ENCODE measurements at places on chromosomes 6 and 20. TPM values are rescaled to one million over a fixed set of nuclear protein-coding genes. Genes with fewer than 3 reads are reported as not detected.

GRCh38 chr6:133697185-133697584, 191.7 kb upstream of the TCF21 start:
- no peaks in the 10 kb centered on the region for H3K4me1 ChIP-seq
- H3K27ac ChIP-seq: no peak overlapping the region
- DNase-seq: no peak

- no peaks in the 10 kb centered on the region for H3K4me1 ChIP-seq
- DNase-seq: no peak
- no peaks in the 10 kb centered on the region for H3K27me3 ChIP-seq
- no peaks in the 10 kb centered on the region for H3K36me3 ChIP-seq
These were observed 262.0 kb upstream of the PREP start for GRCh38 chr6:105664931-105665330.

DNA sequence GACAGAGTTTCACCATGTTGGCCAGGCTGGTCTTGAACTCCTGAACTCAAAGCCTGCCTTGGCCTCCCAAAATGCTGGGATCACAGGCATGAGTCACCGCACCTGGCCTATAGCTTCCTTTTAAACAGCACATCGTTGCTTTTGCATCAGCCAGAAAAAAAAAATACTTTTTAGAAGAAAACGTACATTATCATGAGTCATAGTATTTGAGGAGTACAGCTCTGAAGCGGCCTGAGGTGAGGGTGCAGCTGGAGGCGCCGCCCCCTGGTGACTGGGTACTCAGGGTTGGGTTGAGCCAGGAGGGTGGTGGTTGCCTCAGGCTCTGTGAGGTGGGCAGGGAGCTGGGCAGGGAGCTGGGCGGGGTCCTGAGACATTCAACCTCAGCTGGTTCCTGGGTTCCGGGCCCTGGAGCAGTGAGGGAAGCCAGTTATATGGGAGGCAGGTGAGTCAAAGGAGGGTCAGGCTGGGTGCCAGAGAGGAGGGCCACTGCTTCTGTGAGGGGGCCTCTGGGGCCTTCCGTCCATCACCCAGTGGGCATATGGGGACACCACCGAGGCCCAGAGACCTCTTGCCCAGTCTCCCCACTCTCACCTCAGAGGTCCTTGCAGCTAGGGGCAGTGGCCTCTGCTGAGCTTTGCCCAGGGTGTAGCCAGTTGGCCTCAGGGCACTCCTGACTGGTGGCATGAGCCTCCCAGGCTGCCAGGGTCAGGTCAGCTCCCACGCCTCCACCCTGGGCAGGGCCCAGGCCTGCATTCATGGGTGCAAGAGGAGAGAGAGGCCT, 11.7 kb upstream of the ID1 start:
- peaks cover 3% of the 10 kb centered on the region for H3K27me3 ChIP-seq
- DNase-seq: peak; percentile 67
- H3K27ac ChIP-seq: peak overlapping the region; percentile 81

GRCh38 chr6:84362193-84362821, 134.9 kb upstream of the CEP162 start:
- no peaks in the 10 kb centered on the region for H3K27me3 ChIP-seq
- no peaks in the 10 kb centered on the region for H3K36me3 ChIP-seq
- H3K27ac ChIP-seq: no peak overlapping the region
- H3K4me1 ChIP-seq: no peaks in the 10 kb centered on the region
- no peak overlapping the region for H3K4me3 ChIP-seq

DNA sequence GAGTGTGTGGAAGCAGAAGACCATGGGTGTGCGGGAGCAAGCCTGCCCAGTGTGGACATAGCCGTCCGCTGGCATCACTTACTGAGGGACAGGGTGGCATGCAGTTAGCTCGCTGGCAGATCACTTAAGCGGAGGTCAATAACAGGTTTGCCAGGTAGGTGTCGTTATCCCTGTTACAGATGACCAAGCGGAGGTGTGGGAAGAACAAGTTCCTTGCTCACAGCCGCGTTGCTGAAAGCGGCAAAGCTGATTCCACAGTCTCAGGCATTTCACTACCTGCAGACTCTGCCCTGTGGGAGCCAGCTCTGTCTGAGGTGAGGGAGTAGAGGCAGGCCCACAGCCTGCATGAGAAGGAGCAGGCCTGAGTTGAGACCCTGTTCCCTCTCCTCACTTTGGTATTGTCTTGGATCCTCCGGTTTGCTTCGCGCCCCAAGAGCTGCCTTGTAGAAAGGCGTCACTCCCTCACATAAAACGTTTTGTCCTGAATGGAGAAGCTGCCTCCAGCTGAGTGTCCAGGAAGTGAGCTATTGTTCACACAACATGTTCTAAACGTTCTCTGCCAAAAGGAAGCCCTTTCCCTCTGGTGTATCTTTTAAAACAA, 96.9 kb downstream of the TCP11 start:
- no peak overlapping the region for H3K4me3 ChIP-seq
- no peak for DNase-seq
- peak overlapping the region; percentile 86 for H3K27ac ChIP-seq
- no peaks in the 10 kb centered on the region for H3K27me3 ChIP-seq
- peaks cover 81% of the 10 kb centered on the region for H3K4me1 ChIP-seq

DNA sequence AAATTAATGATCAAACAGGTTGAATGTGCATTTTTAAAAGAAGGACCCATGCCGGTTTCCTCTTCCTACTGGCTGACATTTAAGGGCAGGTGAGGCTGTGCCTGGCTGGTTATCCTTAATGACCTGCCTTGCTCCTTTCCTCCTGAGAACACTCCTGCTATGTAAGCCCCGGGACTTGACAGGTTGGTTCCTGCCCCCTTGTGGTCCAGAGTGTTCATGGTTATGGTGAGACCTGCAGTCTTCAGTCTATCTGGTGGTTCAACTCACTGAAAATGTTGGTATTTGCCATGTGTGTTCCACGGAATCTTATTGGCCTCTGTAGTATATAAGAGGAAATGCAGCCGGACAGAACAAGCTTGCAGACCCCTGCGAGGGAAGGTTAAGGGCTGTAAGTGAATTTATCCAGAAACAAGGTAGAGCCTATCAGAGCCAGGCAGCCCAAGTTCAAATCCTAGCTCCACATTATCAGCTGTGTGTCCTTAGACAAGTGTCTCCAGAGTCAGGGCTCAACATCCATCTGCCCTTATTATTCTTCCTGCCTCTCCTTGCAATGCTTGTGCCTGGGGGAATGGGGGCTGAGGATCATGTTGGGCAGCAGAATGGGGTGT, 5.2 kb upstream of the BPIFA3 start:
- H3K27me3 ChIP-seq: peaks cover 16% of the 10 kb centered on the region
- peak; percentile 32 for DNase-seq
- no peak overlapping the region for H3K4me3 ChIP-seq

- DNase-seq: no peak
- peaks cover 10% of the 10 kb centered on the region for H3K4me1 ChIP-seq
- H3K36me3 ChIP-seq: peaks cover 41% of the 10 kb centered on the region
- no peak overlapping the region for H3K27ac ChIP-seq
These were observed 7.4 kb downstream of the FKBP5 start for GRCh38 chr6:35681298-35681697.

GRCh38 chr20:37540001-37540400, 12.3 kb upstream of the BLCAP start:
- no peaks in the 10 kb centered on the region for H3K27me3 ChIP-seq
- H3K4me3 ChIP-seq: no peak overlapping the region
- H3K27ac ChIP-seq: no peak overlapping the region
- H3K36me3 ChIP-seq: no peaks in the 10 kb centered on the region
- no peaks in the 10 kb centered on the region for H3K4me1 ChIP-seq

DNA sequence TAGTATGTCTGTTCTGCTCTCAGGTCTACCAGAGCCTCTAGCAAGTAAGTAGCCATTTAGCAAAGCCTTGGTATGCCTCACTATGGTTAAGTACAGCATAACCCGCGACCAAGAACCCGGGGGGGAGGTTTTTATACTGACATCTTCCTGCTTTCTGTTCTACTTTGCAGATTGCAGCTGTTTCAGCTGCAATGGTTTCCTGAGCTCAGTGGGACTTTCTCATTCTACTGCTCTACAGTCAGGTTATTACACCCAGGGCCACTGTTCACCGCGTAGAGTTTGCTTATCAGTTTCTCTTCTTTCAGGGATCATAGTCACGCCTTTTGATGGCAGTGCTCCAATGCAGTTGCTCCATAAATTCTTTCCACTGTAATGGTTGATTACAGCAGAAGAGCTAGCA, 631.3 kb downstream of the TFAP2A start:
- DNase-seq: no peak
- no peaks in the 10 kb centered on the region for H3K4me1 ChIP-seq
- no peak overlapping the region for H3K27ac ChIP-seq
- no peaks in the 10 kb centered on the region for H3K27me3 ChIP-seq
- no peak overlapping the region for H3K4me3 ChIP-seq

DNA sequence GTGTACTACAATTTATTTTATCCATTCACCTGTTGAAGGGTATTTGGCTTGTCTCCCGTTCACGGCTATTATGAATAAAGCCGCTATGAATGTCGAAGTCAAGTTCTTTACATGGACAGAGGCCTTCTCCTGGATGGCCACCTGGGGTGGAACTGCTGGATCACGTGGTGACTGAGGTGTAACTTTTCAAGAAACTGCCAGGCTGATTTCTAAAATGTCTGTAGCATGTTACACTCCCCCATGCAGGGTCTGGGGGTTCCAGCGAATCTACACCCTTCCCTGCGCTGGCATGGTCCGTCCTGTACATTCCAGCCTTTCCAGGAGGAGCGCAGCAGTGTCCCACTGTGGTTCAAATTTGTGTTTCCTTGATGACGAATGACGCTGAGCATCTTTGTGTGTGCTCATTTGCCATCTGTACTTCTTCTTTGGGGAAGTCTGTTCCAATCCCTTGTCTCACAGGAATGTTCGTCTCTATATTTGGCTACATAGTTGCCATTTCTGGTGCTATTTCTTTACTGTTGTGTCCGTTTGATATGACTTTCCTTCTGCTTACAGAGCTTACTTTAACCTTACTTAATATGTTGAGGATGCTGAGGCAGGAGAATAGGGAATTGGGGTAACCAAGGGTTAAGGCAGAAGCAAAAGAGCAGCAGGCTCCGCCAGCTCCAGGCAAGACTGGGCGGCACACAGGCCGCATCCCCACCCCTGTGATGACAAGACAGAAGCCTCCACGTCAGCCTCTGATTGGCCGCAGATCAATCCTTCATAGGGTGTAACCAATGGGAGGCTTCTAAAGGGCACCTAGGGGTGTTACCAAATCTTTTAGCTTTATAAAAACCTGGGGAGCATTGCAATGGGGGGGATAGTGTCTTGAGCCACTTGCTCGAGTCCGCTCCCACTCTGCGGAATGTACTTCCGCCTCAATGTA, 106.6 kb downstream of the TAF4 start:
- H3K27me3 ChIP-seq: no peaks in the 10 kb centered on the region
- no peak for DNase-seq
- no peaks in the 10 kb centered on the region for H3K36me3 ChIP-seq
- no peak overlapping the region for H3K27ac ChIP-seq
- no peak overlapping the region for H3K4me3 ChIP-seq

- DNase-seq: peak; percentile 91
- H3K27me3 ChIP-seq: no peaks in the 10 kb centered on the region
- peak overlapping the region; percentile 54 for H3K4me3 ChIP-seq
- H3K27ac ChIP-seq: peak overlapping the region; percentile 98
- H3K36me3 ChIP-seq: no peaks in the 10 kb centered on the region
These were observed 5.3 kb upstream of the HSPA1B start for GRCh38 chr6:31822036-31822821.

DNA sequence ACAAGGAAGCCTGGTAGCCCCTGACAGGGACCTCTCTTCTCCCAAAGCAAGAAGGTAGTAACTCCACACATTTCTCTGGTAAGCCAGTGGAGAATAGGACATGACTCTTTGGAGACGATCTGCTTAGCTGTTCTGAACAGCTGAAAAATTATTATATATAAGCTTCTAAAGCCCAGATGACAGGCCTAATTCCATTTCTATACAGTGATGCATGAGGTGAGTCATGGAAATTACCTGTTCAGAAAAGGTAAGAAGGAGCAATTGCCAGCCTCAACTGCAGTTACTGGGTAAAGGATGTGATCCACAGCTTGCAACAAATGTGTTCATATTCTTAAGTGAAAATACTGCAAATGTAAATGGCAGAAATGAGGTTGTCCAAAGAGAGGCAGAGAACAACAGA, 54.0 kb downstream of the PREP start:
- H3K4me3 ChIP-seq: no peak overlapping the region
- peaks cover 6% of the 10 kb centered on the region for H3K4me1 ChIP-seq
- DNase-seq: no peak

- H3K27me3 ChIP-seq: no peaks in the 10 kb centered on the region
- H3K4me1 ChIP-seq: no peaks in the 10 kb centered on the region
- no peaks in the 10 kb centered on the region for H3K36me3 ChIP-seq
- no peak overlapping the region for H3K4me3 ChIP-seq
- H3K27ac ChIP-seq: no peak overlapping the region
These were observed 90.1 kb upstream of the PAK5 start for GRCh38 chr20:9928955-9929354.

GRCh38 chr6:39207416-39208222, 21.7 kb downstream of the KCNK5 start:
- H3K4me3 ChIP-seq: no peak overlapping the region
- no peaks in the 10 kb centered on the region for H3K36me3 ChIP-seq
- DNase-seq: no peak
- no peaks in the 10 kb centered on the region for H3K27me3 ChIP-seq
- peaks cover 61% of the 10 kb centered on the region for H3K4me1 ChIP-seq
- peak overlapping the region; percentile 71 for H3K27ac ChIP-seq

DNA sequence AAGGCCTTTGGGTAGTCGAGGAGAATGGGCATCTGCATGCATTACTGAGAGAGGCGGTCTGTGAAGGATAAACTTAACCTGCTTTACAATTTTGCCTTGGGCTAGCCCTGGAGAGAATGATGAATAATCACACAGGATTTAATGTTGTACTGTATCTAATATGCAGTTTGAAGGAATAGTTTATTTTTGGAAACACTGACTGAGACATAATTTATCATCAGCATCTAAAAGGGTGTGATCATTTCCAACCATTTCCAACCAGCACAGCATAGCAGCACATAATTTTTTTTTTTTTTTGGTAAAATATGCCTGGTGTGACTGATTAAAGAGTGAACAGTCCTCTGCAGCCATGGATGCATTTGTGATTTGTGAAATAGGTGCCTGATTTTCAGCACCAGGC, 519.5 kb downstream of the PHF3 start:
- H3K36me3 ChIP-seq: no peaks in the 10 kb centered on the region
- no peak overlapping the region for H3K4me3 ChIP-seq
- H3K4me1 ChIP-seq: no peaks in the 10 kb centered on the region
- no peak overlapping the region for H3K27ac ChIP-seq

DNA sequence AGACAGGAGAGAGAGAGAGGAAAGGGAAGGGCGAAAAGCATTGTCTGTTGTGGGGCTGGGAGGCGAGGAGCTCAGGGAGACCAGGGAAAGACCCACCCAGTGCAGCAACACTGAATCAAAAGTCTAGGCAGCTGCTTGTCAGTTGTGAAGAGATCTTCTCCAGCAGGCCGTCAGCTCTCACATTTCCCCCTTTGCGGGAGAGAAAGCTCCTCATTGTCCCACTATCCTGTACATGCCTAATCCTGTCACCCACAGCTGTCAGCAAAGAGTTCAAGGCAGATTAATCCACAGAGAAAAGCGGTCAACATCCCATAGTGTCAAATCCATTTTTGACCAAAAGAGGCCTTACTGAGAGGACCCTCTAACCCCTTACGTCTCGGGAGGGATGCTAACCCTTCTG, 27.3 kb downstream of the RNF182 start:
- DNase-seq: no peak
- H3K4me3 ChIP-seq: no peak overlapping the region
- H3K36me3 ChIP-seq: no peaks in the 10 kb centered on the region
- H3K27ac ChIP-seq: no peak overlapping the region

C20orf141 gene
- not detected for total RNA-seq

JPH2 gene
- total RNA-seq: 7.4 TPM

NMBR gene
- not detected for total RNA-seq

CCM2L gene
- total RNA-seq: 13.5 TPM

KIF25 gene
- total RNA-seq: 0.63 TPM

TCF15 gene
- total RNA-seq: 0.52 TPM

CPNE5 gene
- total RNA-seq: 1.2 TPM

SRXN1 gene
- total RNA-seq: 40.9 TPM

CRISP3 gene
- total RNA-seq: not detected

HLA-DQA2 gene
- total RNA-seq: 7.0 TPM

TAPBP gene
- 243 TPM for total RNA-seq

SLC17A3 gene
- total RNA-seq: not detected
